ENCODE measurements at places on chromosomes 16 and 17.

DNA sequence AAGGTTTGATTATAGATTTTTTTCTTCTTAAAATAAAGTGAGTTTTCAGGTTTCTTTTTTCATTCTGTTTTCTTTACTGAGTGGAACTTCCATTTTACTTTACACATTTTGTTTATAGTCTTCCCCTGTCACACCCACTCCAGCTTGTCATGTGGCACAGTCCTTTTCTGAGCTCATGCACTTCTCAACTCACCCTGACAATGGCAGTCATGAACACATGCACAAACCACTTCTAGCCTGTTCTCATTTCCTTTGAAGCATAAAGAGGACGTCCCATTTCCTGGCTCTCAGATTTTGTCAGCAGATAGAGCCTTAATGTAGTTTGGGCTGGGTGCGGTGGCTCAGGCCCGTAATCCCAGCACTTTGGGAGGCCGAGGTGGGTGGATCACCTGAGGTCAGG lies 168.0 kb downstream of the AHSP start:
- peak; percentile 52 for DNase-seq

DNA sequence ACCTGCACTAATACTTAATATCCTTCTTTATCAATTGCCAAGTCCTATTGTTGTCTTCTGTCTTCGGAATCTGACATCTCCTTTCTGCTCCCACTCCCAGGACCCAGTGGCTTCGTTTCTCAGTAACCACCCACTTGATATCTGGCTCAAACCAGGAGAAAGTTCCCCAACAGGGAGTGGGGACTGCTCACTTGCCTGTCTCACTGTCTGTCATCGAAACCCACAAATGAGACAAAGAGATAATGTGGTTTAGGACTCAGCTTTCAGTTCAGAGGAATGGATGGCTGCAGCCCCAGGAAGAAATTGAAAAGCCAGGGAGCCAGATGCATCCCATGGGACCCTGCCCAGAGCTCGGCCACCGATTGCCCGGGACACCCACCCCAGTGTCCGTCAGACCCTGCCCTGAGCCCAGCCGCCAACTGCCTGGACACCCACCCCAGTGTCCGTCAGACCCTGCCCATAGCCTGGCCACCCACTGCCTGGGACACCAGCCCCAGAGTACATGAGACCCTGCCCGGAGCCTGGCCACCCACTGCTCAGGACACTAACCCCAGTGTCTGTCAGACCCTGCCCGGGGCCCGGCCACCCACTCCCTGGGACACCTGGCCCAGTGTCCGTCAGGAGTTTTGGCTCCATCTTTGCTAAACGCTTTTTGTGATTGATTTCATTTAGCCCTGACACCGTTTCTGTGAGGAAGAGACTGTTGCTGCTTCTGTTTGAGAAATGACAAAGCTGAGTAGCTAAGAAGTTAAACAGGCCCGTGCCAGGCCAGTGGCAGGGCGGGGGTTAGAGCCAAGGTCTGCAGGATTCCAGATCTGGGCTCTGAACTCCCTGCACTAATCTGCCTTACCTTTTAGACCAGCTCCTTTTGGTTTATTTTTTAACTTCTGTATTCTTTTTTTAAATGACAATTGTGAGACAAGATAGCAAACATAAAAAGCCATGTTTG lies 251.4 kb downstream of the PHKB start:
- no peak for DNase-seq

DNA sequence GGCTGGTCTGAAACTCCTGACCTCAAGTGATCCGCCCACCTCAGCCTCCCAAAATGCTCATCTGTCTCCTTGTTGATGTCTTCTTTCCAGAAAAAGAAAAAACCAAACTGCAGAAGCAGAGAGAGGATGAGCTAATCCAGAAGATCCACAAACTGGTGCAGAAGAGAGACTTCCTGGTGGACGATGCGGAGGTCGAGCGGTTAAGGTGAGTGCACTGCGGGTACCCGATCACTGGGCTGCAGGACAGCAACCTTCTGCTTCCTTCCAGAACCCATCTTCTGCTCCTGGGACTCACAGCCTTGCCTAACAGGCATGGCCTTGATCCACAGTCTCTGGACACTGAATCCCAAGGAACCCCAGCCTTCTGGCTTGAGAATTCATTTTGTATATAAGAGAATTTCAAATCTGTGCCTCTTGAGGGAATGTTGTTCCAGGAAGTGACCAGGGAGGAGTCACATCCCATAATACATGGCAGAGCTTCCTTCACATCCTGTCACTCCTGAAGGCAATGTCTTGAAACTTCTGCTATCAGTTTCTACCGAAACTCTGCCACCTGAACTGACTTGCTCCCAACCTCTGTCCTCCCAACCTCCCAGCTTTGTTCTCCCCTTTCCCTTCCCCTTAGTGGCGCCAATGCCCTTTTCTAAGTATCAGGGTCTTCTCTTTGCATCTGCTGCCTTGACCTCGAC lies 61.7 kb downstream of the MARF1 start:
- DNase-seq: no peak

DNA sequence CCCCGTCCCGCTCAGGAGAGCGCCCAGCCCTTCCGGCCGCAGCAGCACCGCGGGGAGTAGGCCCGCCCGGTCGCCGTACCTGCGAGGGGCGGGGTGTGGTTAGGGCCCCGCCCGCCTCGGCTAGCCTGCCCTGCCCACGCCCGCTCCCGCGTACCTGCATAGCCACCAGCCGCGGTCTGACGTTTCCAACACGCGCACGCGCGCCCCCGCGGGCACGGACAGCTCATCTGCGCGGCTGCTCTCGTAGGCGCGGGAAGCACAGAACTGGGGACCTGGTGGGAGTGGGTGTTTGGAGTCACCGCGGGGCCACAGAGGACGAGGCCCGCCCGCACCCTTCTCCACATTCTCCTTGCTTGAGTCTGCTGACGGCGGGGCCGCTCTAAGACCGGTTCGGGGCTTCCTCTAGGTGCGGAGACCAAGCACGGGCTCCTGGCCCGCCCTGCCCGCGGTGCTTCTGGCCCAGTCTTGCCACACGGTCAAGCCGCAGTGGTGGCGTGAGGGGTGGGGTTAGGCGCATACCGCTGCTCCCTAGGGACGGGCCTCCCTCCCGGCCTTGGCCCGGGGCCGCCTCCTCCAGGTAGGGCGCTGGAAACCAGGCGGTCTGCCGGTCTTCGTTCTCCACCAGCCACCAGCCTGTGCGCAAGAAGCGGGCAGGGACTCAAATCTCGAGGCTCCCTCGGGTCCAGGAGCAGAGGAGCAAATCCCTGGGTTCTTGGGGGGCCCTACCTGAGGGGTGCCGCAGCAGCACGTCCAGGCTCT lies 1.8 kb downstream of the NOXO1 start:
- no peak for DNase-seq

DNA sequence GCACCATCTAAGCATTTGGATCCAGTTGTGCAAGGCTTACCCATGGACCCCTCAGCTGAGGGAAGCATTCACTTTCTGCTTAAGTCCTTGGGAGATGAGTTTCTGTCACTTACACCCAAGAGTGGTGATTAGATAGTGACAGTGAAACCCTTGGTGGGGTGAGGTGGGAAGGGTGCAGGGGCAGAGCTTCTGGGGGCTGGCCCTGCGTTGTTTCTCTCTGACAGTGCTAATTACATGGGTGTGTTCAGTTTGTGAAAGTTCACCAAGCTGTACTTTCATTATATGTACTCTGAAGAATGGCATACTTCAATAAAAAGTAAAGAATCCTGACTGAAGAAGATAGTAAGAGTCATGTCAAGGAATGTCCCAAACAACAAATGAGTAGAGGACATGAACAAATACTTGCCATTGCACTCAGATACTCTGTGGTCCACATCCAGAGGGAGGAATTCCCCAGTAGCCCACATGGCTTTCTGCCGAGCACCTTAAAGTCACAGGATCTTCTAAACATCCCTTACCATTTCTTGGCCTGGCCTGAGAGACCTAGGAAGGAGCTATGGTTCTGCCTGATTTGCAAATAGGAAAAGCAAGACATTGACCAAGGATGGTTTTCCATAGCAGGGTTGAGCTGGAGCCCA lies 8.4 kb downstream of the CHST6 start:
- no peak for DNase-seq

GRCh38 chr16:9077091-9077809 lies 14.2 kb upstream of the HAPSTR1 start:
- DNase-seq: peak; percentile 46

DNA sequence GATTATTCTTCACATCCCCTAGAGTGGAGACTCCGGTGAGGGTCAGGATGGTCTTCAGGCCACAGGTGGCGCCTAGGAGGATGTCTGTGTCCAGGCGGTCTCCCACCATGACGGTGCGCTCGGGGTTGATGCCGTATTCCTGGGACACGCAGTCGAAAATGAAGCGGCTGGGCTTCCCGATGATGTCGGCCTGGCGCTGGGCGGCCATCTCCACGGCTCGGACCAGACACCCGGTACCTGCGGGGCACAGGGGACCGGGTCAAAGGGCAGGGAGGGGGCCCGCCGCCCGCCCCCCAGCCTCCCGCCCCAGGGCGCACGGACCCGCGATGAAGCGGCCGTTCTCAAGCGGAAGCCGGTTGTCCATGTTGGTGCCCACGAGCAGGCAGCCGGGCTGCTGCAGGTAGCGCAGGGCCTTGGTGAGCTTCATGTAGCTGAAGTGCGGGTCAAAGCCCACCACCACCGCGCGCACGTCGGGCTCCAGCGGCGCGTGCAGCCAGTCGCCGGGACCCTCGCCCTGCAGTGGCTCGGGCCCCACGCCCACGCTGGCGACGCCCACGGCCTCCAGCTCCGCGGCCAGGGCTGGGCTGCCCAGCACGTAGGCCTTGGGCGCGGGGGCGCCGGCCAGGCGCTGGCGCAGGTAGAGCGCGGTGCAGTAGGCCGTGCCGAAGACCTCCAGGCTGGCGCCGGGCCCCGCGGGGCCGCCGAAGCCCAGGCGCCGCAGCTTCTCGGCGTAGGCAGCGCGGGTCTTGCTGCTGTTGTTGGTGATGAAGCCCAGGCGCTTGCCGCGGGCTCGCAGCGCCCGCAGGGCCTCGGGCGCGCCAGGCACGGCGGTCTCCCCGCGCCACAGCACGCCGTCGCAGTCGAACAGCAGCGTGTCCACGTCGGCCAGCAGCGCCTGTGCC lies 572 bp downstream of the PGP start:
- no peak for DNase-seq

GRCh38 chr17:28916302-28916934 lies 13.5 kb upstream of the DHRS13 start:
- peak; percentile 50 for DNase-seq

DNA sequence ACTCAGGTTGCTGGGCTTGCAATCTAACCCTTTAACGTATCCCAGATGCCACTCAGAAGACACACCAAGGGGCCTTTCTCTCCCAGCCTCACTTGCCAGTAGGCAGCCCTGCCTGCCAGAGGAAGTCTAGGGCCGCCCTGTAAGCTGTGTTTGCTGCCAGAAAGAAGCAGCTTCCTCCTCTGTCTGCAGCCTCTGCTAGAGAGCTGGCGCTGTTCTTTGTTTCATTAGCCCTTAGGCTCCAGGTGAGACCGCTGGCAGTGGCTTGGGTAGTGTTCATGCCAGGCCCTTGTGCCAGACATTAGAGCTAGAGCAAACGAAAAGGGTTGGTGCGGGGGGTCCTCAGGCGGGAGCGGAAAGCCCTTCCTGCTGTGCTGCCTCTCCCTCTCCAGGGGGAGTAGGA lies 8.9 kb downstream of the CTRL start:
- no peak for DNase-seq

Data from AML-193 (cell line).